Hematopoietic multipotent progenitor cell treated with erythropoietin and hydrocortisone succinate and interleukin-3 and kit ligand, for 6 days (in vitro differentiated cells): ENCODE measurements at places on chromosomes 3 and 15.

DNA sequence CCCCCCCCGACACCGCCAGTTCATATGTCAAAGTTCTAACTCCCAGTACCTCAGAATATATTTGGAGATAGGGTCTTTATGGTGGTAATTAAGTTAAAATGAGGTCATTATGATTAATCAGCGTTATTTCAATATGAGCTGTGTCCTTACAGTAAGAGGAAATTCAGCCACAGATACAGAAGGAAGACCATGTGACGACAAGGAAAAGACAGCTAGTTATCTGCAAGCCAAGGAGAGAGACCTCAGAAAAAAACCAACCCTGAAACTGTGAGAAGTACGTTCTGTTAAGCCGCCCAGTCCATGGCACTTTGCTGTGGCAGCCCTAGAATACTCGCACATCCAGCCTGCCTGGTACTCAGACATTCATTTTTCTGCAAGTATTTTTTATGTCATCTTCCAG, 62.3 kb upstream of the ARL8B start:
- DNase-seq: no peak

- no peak for DNase-seq
Observed at GRCh38 chr3:54949491-54950044, 21.7 kb upstream of the LRTM1 start.

DNA sequence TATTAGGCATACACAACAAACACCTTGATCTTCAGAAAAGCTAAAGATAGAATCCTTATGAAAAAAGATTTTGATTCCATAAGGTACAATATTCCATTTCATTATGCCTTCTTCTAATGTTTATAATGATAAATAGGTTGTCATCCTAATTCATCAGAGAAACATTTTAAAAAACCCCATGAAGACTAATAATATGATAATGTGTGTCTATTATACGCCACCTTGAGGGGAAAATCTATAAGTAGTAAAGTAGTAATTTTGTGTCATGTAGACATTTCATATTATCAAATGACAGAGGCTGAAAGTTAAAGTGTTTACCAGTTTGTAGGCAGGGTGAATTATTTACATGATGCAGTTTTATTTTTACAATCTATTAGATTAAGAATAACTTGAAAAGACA, 524.3 kb downstream of the GBE1 start:
- no peak for DNase-seq

DNA sequence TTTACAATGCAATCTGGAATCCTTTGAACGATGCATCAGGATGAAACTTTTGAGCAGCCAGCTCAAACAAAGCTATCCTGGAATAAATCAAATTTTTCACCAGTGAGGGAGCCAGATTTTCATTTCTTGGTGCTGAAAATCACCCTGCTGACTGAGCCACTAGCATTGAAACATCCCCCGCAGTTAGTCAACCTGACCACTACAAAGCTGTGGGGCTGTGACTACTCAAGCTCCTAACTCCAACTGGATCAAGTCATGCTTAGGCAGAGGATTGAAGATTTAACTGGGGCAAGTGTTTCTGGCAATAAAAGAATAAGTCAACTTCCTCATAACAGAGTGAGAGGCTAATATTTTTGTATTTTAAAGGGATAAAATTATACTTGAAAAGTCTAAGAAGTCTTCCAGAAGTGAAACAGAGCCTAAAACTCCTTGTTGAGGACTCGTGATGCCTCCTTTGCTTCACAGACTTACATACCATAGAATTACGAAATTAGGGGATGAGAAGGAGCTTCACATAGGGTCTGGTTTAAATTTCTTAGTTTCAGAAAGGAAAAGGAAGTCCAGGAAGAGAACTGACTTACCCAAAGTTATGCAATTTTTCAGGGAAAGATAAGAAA, 177.8 kb downstream of the SERPINI1 start:
- DNase-seq: peak; percentile 27

DNA sequence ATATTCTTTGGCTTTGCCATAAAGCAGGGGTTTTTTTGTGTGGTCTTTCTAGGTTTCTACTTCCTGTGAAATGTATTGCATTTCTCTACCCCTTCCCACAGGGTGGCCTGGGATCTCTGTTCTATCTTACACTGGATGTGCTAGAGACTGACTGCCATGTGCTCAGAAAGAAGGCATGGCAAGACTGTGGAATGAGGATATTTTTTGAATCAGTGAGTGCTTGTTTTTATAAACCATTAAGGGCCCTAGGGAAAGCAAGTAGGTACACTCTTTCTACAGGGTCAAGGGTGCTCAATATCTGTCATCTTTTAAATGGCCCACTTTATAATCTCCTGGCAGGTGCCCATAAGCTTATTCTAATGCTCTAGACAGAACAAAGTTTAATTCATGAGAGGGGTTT, 730 bp downstream of the FETUB start:
- no peak for DNase-seq

- DNase-seq: no peak
Observed at GRCh38 chr3:178369811-178370210, 166.4 kb upstream of the KCNMB2 start.

GRCh38 chr3:94524102-94524919, 461.4 kb downstream of the NSUN3 start:
- peak; percentile 32 for DNase-seq

DNA sequence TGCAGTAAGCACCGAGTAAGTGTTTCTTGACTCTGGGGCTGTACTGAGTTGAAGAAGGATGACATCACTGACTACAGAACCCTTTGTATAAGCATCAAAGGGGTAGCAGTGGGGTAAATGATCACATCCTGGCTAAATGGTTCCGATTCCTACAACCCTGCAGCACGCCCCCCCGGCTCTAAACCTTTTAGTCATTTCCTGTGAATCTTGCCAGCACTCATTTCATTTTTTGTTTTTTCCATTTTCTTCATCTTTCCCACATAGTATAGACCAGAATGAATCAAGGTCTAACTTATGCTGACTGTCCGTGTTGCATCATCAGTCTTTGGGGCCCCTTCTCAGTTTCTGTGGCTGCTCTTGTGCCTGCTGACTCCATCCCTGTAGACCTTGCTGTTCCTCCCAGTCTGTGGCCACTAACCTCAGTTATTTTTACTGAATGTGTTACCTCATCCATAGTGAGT, 383.1 kb upstream of the TPRG1 start:
- DNase-seq: peak; percentile 2

DNA sequence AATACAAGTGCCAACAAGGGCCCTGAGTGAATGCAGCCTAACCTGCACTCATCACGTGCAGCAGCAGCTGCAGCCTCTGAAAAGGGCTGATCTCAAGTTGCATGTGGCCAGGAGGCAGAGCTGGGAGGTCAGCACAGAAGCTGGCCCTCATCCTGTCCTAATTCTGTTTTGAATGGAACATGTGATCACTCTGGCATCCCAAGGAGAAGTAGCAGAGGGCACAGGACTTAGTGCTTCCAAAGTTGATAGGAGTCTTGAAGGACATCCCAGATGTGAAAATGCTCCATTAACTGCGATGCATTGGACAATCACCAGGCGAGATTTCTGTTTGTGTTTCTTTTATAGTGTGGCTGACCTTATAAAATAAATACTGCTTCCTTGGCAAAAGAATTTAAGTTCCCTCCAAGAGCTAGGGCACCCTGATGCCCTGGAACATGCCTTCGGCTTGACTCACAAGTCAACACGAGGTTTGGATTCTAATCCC, 31.6 kb upstream of the STAG1 start:
- DNase-seq: no peak

DNA sequence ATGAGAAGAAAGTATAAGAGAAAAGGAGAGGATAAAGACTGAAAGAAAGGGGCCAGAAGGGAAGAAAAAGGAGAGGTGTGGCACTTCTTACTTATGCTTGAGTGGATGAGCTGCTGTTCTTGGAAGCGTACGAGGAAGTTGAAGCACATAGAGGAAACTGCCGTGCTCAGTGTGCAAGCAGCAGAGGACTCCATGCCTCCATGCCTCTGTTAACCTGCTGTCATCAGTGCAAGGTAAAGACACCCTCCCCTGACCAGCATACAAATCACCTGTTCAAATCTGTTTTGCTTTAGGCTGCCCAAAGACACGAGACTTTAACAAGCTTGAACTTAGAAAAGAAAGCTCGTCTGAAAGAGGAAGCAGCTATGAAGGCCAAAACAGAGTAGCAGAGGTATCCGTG, 6.4 kb downstream of the WDR5B start:
- DNase-seq: no peak

- DNase-seq: no peak
Observed at GRCh38 chr3:178421069-178421468, 115.2 kb upstream of the KCNMB2 start.

DNA sequence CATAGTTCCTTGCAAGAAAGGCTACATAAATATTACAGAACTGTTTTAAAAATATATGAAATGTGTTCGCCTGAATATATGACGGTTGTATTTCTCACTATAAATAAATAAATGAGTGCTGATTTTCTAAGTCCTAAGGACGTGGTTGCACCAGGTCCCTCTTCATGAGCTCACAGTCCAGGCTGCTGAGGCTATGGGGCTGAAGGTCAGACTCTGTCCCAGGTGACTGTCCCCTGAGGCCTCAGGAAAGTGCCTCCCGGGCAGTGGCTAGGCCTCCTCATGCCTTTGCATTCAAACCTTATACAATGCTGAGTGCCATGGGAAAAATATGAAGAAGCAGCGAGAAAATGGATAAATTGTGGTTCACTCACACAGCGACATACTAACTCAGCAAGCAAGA, 43.5 kb upstream of the SSR3 start:
- no peak for DNase-seq

DNA sequence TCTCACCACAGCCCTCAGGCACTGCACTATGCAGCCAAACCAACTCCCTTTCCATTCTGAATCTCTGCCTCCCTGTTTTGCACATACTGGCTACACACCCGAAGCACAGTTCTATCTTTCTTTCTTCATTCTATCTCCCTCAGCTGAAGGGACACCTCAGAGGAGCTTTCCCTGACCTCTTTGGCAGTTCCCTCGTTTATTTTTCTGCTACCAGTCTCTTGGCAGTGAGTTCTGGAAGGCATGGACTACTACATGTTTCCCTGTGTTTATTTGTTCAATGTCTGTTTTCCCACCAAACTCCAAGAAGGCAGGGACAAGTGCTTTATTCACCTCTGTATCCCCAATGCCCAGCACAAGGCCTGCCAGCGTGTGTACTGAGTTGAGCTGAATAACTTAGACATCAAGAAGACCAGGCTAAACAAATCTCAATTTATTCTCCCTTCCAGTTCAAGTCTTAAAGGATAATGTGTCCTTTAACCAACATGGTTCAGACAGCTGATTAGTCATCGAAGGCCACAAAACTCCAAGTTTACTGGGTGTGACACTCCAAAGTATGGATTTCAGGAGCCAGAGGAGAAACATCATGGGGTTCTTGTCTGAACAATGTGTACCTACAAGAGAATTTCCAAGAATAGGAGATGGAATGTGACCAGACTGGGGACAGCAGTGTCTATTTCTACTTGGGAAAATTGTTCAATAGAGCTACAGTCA, 260.1 kb upstream of the CTNNB1 start:
- no peak for DNase-seq

GRCh38 chr3:73601481-73601880, 23.3 kb downstream of the PDZRN3 start:
- no peak for DNase-seq

- no peak for DNase-seq
Observed at GRCh38 chr3:180414157-180414556, 187.8 kb upstream of the TTC14 start.

GRCh38 chr3:171350364-171350763, 109.8 kb downstream of the TNIK start:
- no peak for DNase-seq

GRCh38 chr3:43389388-43390254, 103.3 kb downstream of the SNRK start:
- DNase-seq: peak; percentile 79

DNA sequence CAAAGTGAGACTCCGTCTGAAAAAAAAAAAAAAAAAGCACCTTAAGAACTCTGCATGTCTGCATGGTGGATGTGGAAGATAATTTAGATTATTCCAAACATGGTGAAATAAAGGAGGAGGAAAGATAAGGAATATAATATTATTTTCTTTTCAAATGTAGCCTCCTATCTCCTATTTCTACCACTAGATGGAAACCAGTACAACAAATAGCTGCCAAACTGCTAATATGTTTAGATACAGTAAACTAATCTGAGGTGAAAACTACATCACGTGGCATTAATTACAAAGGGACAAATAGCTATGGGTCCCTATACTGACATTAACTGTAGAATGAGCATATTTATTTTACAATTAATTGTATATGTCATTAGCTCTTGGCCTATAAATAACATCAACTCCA, 197.8 kb downstream of the TBC1D5 start:
- DNase-seq: peak; percentile 47

- no peak for DNase-seq
Observed at GRCh38 chr3:52437326-52438103, 7.4 kb downstream of the SEMA3G start.

GRCh38 chr3:134235577-134236076, 15.0 kb downstream of the RYK start:
- DNase-seq: no peak

DNA sequence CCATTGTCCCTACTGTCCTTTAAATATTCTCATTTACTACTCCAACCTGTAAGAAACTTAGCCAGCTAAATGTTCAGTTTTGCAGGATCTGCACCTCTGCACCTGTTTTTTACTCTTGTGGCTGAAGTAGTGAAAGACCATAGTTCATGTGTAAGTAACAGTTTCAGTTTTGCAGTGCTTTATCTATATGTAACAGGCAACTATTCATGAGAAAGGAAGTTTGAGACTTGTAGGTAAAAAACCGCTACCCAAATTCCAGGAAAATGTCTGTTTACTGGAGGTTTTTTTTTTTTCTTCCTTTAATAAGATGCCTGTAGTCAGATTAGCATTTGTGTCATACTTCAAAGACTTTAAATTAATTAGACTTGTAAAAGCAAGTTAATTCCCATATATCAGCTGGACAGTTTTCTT, 25.4 kb upstream of the MBNL1 start:
- DNase-seq: peak; percentile 97

DNA sequence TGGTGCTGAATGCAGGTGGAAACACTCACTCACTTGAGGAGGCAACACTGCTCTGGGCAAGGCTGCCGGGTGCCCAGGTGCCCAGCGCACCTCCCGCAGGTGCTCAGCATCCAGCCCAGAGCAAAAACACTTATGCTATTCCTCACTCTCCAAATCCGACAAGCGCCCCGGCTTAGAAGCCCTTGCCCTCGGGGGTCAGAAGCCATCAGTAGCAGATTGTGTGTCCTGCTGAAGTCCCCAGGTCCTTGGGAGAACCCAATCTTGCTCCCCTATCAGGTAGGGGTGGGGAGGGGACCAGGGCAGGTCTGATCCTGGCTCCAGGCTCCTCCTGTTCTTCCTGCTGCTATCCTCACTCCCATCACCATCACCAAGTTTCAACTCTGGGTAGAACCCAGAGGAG, 46.7 kb downstream of the TLE3 start:
- no peak for DNase-seq

DNA sequence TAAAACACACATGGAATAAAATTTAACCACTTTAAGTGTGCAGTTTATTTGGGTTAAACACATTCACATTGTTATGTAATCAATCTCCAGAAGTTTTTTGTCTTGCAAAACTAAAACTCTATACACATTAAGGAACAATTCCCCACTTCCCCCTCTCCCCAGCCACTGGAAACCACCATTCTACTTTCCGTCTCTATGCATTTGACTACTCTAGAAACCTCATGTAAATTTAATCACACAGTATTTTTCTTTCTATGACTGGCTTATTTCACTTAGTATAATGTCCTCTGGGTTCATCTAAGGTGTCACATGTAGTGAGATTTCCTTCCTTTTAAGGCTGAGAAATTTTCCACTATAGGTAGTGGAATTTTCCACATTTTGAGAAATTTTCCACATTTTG, 568.7 kb upstream of the UBE2E2 start:
- no peak for DNase-seq
